ENCODE measurements at places on chromosomes 6 and 20.

DNA sequence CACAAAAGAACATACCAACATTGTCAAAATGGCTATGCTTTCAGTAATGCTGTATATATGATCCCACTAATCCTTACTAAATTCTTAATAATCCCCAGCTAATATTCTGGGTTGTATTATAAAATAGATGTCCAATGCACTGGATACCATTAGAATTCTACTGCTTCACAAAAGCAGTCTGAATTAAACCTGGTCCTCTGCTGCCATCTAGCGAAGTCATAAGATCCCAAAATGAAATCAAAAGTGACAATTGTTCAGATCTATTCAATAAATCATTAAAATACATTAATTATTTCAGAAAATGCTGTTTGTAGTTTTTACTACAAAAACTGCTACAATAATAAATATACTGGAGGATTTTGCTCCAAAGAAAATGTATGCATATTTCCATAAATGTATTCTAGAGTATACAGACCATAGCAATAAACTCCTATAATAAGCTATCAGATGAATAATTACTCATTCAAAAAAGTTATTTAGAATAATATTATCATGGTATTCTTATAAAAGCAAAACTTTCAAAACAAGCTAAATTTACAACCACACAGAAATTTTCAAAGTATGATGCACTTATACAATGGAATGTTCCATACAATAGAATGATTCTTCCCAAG lies 92.6 kb downstream of the RNGTT start:
- DNase-seq: peak; percentile 17

- no peak for DNase-seq
Measured at GRCh38 chr6:106244931-106245330, 80.6 kb downstream of the ATG5 start.

- no peak for DNase-seq
Measured at GRCh38 chr6:125714441-125715090, 34.9 kb upstream of the HEY2 start.

DNA sequence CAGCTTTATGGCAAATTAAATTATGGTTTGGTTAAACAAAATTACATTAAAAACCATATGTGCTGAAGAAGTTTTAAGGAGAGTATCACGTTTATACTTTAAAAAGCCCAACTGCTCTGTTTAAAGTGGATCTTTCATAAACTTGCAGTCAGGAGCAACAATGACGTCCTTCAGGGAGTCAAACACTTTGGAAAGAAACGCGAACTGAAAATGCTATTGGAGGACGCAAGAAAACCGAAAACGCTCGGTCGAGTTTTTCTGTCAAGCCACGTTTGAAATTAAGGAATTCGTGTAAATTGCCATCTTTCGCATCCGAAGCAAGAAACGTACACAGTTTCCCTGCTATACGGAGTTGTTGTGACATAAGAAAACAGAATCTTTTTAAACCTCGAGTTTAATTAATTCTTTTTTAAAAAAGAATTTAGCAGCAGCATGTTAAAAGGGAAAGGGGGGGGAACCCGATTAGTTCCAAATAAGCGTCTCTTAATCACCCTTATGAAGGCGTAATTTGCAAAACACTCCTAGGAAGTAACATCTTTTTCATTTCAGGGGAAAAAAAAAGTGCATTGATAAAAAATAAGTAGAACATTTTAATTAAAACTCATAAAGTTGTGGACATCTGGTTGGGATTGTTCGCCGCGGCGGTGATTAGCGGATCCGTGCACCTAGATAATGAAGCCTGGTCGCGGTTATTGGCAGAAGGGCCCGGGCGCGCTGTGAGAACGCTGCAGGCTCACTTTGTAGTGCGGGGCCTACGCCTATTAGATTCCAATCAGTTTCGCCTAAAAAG lies 295.4 kb downstream of the TFAP2C start:
- DNase-seq: no peak

DNA sequence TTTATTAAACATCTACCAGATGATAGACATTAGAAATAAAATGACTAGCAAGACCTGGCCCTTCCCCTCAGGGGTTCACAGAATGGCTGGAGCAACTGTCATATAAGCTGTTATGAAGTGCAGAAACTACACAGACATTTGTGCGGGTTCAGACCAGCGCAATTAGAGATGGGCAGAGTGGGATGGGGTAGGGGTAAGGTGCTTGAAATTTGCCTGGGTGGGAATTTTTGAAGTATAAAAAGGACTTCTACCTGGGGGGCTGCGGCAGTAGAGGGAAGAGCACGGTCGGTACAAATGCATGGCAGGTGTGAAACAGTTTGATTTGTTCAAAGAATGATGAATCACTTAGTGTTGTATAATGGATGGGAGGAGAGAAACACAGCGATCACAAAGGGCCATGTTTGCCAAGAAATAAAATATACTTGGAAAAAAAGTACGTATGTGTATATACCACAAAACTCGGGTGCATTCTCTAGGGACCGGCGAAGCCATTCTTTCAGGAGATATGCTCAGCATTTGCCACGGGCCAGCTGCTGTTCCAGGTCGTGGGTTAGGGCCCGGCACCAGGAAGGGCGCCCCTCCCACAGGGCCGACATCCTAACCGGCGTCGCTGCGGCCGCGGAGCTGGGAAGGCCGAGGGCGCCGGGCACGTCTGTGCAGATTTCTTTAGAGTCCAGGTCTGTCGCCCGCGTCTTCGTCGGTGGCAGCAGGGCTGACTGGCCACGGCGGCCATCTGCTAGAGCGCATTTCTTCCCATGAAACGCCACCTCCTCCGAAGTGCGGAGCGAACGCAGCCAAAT lies 809 bp upstream of the NOL7 start:
- DNase-seq: no peak

DNA sequence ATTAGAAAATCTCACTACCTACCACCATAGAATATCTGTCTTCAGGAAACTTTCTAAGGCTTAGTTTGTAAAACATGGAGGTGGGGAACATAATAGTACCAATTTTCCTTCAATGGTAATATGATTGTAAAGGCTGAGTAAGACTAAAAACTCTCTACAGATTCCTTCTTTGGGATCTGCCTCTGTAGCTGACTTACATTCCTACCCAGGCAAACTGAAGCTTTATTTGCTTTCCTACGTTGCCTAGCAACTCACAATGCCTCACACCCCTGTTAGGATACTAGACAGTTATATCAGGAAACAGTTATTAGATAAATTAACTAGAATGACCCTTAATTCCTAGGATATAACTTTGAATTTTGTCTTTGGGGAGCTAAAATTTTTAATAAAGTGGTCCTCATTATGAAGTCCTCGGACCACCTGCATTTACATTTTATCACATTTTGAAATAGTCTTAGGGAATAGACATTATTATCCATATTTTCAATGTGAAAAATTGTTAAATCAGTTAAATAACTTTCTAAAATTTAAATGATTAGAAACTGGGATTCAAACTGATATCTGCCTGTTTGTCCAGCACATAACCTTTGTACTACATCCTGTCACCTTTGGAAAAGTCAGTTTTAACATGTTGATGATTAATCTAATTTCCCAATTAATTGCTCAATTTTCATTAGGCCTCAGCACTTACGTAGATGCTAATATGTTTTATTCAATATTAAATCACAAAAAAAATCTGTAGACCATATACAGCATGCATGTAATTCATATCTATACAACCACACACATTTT lies 591.4 kb downstream of the RNF144B start:
- peak; percentile 21 for DNase-seq

- no peak for DNase-seq
Measured at GRCh38 chr6:162385980-162386379, 341.6 kb downstream of the PRKN start.

DNA sequence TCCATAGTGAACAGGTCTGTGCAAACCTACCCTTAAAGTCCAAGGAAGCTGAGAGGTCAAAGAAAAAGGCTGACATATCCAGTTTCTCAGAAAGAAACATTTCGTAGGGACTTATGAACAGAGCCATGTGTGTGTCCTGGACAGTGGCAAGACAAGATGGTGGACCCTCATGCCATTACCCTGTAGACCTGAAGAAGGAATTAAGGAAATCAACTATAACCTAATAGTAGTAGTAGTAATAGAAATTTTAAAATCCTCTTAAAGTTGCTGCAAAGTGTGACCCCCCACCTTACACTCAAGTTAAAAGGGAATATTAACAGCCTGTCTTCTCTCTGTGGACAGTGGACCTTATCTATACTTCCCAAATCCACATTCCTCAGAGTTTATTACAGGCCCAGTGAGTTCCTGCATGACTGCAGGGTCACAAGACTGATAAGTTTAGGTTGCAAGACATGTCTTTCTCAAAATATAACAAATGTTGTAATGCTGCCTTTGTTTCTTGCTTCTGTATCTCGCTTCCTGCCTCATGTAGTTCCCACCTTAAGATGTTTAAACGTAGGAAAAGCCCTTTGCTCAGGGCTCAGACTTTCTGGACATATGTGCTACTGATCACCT lies 10.6 kb downstream of the IL22RA2 start:
- no peak for DNase-seq

- DNase-seq: no peak
Measured at GRCh38 chr6:87027021-87027420, 67.9 kb downstream of the CGA start.

GRCh38 chr6:3541006-3541585 lies 84.2 kb upstream of the SLC22A23 start:
- no peak for DNase-seq

- no peak for DNase-seq
Measured at GRCh38 chr6:170030284-170030815, 260.5 kb downstream of the DLL1 start.

Measured in DMS79 (cell line).